ENCODE measurements at places on chromosomes 3 and 15.

DNA sequence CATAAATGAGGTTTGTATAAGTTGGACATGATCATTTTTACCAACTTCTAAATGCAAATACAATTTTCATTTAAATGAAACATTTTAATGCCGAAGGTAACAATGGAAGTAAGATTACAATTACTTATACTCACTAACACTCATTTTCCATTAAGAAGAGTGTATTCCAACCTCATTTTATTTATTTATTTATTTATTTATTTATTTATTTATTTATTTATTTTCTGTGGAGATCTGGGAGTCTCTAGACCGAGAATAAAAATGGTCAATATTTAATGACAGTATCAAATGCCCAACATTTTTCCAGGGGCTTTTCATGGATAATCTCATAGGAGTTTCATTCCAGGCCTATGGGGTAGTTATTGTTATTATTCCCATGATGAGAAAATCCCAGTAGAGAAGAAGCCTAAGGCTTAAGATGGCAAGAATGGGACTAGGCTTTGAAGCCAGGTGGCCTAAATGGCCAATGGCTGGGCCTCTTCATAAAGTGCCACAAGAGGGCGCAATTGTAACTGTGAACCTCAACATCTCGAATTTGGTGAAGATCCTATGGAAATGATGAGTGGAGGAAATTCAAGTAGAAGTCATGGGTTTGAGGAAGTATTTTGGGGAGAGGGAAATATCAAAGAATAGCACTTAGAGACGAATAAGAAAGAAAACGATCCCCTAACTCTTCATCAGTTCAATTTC is 21.3 kb downstream of the VGLL3 start:
- no peak for DNase-seq

- DNase-seq = no peak
Measured at GRCh38 chr3:82883072-82883471, 1121.6 kb upstream of the GBE1 start.

DNA sequence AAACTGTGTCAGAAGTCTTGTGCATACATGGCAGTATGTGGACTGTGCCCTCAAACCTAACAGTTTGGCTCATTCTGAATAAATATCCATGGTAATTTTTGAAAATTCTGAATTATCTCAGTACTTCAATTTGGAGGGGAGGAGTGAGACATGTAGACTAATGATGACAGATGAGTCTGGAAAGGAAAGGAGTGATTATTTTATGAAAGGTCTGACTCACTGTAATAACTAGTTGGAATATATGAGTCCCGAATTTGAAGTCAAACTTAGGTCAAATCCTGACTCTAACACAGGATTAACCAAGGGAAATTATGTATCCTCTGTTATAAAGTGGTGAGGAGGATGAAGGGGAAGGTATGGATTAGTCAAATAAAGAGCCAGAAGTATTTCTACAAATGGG is 38.6 kb downstream of the SUCNR1 start:
- no peak for DNase-seq

DNA sequence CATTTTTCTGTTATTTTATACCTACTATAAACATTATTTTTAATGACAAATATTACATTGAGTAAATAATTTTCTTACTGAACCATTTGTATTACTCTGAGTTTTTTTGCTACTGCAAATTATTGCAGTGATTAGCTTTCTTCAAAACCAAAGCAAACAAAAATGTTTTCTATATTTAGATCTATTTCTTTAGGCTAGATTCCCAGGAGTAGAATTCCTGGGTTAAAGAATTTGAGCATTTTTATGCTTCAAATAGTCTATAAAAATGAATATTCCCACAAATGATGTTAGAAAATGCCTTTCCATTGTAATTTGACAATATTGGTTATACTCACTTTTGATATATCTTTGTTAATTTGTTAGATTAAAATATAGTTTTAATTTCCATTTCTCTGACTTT is 76.8 kb downstream of the LEKR1 start:
- no peak for DNase-seq

- no peak for DNase-seq
Measured at GRCh38 chr15:41774882-41775417, 666 bp downstream of the MAPKBP1 start.

GRCh38 chr3:127997016-127997415 is 55.2 kb upstream of the SEC61A1 start:
- DNase-seq = no peak

- no peak for DNase-seq
Measured at GRCh38 chr3:178129109-178129508, 407.1 kb upstream of the KCNMB2 start.

GRCh38 chr3:100046986-100047385 is 67.3 kb downstream of the FILIP1L start:
- no peak for DNase-seq

DNA sequence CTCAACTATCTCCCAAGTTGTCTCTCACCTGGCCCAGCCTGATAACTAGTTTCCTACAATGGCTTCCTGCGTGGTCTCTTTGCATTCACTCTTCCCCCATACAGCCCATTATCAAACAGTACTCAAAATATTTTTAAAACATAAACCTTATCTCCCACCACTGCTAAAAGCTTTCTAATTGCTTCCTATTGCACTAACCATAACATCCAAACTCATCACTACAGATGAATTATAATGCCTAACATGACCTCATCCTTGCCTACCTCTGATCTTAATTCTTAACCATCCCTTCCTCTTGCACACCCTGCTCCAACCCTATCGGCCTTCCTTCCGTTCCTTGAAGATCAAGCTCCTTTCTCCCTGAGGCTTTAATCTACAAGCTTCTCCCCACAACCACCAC is 17.0 kb downstream of the ACAP2 start:
- no peak for DNase-seq

DNA sequence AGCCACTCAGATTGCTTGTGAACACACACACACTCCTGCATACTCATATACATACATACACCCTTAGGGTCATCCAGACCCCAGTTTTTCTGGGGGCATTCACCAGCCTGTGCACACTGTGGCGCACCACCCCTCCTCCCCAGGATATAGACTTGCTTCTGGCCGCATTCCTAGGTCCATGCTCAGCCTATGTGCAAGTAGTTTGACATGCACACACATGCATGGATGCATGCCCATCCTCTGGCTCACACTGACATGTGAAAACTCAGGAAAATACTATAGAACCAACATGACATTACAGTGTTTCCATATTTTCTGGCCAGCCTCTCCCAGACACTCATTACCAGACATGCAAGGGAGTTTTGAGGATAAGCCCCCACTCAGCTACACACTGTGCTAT is 79.3 kb upstream of the POLG start:
- DNase-seq = no peak

DNA sequence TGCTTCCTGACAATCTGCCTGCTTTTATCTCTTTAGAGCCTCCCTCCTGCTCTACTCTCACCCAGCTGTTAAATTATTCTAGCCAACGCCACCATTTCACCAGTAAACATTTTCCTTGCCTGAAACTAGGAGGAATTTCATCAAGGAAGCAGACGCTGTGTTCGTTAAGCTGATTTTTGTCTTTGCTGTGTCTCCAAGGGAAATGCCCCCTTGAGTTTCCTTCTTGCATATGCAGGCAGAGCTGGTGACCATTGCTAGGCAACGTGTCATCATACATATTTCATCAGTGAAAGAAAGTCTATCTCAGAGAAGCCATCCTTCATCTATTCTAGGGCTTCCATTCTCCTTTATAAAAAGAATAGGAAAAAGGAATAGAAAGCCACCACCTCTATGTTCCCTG is 87.0 kb upstream of the ST8SIA2 start:
- no peak for DNase-seq

DNA sequence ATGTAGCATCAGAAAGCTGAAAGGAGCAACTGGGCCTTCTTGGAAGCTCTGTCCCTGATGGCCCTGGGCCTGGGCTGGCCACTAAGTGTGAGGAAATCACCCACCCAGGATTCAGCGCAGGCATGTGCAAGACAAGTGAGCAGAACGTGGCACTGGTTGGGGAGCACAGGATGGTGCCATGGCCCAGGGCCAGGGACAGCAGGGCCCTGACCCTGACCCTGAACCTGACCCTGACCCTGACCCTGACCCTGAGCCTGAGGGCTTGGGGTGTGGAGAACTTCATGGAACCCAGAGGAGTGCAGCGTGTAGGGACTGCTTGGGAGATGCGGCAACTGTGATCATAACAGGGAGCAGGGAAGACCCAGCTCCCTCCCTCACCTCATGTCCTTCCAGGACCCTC is 5.9 kb upstream of the ALDH1L1 start:
- DNase-seq = no peak

- DNase-seq = no peak
Measured at GRCh38 chr15:78212008-78212407, 22.4 kb downstream of the ACSBG1 start.

GRCh38 chr15:66045542-66045941 is 176.3 kb downstream of the RAB11A start:
- no peak for DNase-seq

GRCh38 chr3:119825820-119826219 is 43.9 kb downstream of the NR1I2 start:
- DNase-seq = no peak

- DNase-seq = no peak
Measured at GRCh38 chr3:138696666-138697370, 88.2 kb downstream of the FAIM start.

DNA sequence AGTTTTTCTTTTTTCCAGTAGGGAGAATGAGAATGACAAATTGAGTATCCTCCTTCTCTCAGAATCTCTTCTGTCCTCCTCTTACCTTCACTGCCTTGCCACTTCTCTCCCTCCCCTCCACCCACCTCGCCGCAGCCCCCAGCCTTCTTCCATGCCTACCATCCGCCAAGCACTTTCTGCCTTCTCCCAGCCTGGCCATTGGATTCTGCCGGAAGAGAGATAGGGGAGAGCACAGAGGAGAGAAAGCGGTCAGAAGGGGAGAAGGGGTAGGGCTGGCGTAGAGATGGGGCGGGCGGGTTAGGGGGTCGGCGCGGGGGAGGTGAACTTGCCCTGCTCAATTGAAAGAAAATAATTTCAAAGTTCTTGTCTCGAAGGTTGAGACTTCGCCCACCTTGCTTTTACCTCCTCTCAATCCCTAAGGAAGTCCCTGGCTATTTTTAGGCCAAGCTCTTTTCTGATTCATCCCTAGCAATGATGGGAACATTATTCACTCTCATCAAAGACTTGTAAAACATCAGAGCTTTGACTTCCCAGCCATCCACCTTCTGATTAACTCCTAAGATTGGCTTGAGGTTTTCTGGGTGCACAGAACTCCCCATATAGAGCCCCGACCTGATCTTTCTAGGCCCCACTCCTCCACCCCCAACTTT is 811 bp downstream of the C3orf52 start:
- no peak for DNase-seq

GRCh38 chr15:44726568-44727484 is 9.5 kb upstream of the TRIM69 start:
- no peak for DNase-seq

DNA sequence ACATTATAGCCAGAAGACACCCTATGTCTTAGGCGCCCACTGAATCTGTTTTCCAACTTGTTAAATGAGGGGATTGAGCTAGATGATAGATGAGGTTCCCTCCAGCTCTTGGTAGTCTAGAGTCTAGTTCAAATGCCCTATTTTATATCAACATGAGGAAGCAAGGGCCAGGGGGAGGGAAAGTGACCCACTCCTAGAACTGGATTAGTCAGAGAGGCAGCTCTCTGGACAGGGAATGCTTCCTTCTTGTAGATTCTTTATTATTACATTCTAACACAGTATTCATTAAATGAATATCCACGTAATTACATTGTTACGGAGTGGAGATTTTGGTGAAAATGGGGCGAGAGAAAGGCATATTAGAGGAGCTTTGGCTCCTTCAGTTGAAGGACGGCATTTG is 89.5 kb downstream of the RAD18 start:
- DNase-seq = no peak

GRCh38 chr3:158918008-158918407 is 116.2 kb downstream of the MFSD1 start:
- DNase-seq = no peak

DNA sequence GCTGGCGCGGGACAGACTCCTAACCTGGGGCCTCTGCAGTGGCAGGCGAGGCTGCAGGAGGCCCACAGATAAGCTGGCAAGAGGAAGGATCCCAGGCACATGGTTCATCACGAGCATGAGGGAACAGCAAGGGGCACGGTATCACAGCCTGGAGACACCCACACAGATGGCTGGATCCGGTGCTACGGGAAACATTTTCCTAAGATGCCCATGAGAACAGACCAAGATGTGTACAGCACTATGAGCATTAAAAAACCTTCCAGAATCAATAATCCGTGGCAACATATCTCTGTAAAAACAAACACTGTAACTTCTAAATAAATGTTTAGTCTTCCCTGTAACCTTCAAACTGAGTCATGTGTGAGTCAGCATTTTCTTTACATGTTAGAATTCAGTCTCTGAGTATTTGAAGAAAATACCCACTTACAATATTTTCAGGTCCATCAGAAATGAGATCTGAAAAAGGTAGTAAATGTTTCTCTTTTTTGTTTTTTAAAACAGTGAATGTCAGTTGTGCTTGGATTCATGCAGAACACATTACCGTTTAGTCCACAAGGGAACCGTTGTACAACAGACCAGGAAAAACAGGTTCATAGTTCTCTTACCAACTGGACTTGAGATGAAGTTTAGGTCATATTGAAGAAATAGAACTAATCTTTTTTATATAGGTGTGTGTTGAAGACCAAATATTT is 75.9 kb downstream of the BOC start:
- DNase-seq = no peak

GRCh38 chr3:54681706-54682105 is 246.2 kb downstream of the LRTM1 start:
- DNase-seq = no peak

- DNase-seq = no peak
Measured at GRCh38 chr3:713947-714620, 378.7 kb upstream of the CNTN6 start.

- no peak for DNase-seq
Measured at GRCh38 chr3:55416331-55416821, 70.7 kb downstream of the WNT5A start.
